Neural crest cell (in vitro differentiated cells): ENCODE measurements at places on chromosomes 6 and 20. TPM values are rescaled to one million over a fixed set of nuclear protein-coding genes. Genes with fewer than 3 reads are reported as not detected.

Gene SPTLC3
- total RNA-seq, result 0.09 and 0.33 TPM in 2 replicates

Gene FAM83B
- not detected in 2 replicates for total RNA-seq

Gene WFDC13
- not detected in 2 replicates for total RNA-seq

Gene SYCP2
- 1.9 and 2.3 TPM in 2 replicates for total RNA-seq

Gene EYA4
- 0.86 and 1.6 TPM in 2 replicates for total RNA-seq

DNA sequence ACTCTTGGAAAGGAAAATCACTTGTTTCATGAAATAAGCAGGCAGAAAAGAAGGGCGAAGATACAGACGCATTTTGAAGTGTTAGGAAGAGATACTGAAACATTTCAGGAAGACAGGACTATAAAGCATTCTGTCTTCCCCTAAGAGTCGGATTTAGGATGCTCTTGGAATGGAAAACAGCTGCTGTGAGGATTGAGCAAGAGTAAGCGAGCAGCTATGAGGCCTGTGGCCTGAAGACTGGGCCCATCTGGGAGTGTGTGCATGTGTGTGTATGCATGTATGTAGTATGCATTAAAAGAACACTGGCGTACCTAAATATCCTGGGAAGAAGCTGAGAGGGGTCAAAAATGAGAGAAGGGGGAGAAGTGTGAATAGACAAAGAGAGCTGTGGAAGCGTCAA lies 83.6 kb downstream of the SIM1 start:
- no peak overlapping the region for H3K4me3 ChIP-seq
- no peaks in the 10 kb centered on the region for H3K4me1 ChIP-seq
- no peak for DNase-seq
- peaks cover 8% of the 10 kb centered on the region for H3K27me3 ChIP-seq

- H3K36me3 ChIP-seq, result no peaks in the 10 kb centered on the region
- DNase-seq, result no peak
- no peaks in the 10 kb centered on the region for H3K27me3 ChIP-seq
- no peak overlapping the region for H3K27ac ChIP-seq
These were observed 223.7 kb upstream of the SULF2 start for GRCh38 chr20:48008850-48009515.

DNA sequence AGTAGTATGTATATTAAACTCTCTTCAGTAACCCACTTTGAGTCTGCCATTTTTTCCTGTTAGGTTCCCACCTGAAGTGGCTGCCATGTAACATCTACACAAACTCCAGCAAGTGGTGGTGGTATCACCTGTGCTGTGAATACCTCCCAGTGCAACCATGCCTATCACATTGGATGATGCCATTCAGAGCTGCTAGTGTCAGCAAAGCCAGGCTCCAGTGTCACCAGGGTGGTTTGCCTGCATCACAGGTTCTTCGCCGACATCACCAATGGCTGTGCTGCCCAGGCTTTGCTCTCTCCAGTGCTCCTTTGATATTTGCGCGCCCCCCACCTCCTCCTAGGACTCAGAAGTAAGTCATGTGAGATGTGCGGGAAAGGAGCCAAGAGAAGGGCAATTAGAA lies 162.6 kb upstream of the FOXA2 start:
- no peaks in the 10 kb centered on the region for H3K4me1 ChIP-seq
- no peaks in the 10 kb centered on the region for H3K36me3 ChIP-seq
- H3K27me3 ChIP-seq, result peaks cover 12% of the 10 kb centered on the region

GRCh38 chr6:136323431-136324112 lies 33.9 kb upstream of the BCLAF1 start:
- no peak for DNase-seq
- H3K4me3 ChIP-seq, result no peak overlapping the region
- no peaks in the 10 kb centered on the region for H3K27me3 ChIP-seq

DNA sequence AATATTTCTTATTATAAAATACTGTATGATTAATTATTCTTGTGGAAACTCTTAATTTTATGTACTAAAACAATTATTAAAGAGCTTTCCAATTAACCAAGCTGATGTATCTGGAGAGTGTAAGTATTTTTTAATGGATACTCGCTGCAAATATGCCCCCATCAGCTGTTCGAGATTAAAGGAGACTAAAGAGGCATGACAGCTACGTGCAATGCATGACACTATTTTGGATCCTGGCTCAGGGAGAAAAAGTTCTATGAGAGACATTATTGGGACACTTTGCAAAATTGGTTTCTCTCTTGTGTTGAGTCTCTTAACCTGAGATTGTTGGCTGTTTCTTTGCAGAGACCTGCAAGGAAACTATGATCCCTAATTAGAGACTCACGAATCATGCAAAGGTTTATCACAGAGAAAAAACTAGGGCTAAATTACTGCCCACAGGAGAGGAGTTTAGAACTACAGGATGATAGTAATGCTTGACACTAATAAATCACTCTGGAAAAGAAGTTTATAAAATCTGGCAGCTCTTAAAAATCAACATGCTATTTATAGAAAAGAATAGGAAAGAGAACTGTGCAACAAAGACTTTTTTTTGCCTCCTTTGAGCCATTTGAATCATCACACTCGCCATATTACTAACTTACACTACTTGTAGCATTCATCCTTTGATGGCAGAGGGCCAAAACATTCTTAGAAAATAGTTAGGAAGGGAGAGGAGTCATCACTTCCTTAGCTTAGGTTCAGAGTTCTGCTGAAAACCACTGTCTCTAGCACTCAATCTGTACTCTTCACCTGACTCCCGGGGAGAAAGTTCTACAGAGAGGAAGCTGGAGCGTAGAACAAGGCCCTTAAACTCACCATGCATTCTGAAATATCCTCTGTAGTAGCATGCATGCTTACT lies 25.3 kb downstream of the NRN1 start:
- no peaks in the 10 kb centered on the region for H3K4me1 ChIP-seq
- no peak for DNase-seq
- peaks cover 5% of the 10 kb centered on the region for H3K27me3 ChIP-seq
- no peak overlapping the region for H3K4me3 ChIP-seq

DNA sequence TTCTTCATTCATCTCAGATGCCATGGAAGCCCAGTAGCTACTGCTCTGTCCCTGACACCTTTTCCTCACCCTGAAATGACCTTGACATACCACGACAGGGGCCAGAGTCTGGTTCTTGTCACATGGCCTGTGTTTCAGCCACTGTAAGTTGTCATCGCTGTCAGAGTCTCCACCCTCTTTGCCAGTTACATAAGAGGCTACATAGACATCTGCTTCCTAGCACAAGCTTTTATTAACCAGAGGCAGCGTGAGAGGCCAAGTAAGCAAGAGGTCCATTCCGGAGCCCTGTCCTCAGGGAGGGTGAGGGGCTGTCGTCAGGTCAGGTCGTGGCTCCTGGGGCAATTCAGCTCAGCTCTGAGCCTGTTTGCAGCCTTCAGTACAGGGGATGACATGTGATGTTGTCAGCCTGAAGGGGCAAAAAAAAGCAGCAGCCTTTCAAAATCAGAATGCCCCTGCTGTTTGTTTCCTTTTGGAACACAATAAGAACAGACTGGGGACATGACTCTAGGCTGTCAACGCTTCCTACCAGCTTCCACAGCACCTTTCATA lies 146.3 kb downstream of the MTFR2 start:
- H3K36me3 ChIP-seq, result no peaks in the 10 kb centered on the region
- no peak for DNase-seq
- H3K4me3 ChIP-seq, result no peak overlapping the region
- H3K4me1 ChIP-seq, result peaks cover 35% of the 10 kb centered on the region

- H3K27me3 ChIP-seq, result no peaks in the 10 kb centered on the region
- H3K36me3 ChIP-seq, result peaks cover 10% of the 10 kb centered on the region
- no peak overlapping the region for H3K4me3 ChIP-seq
- DNase-seq, result no peak
These were observed 207.3 kb downstream of the JARID2 start for GRCh38 chr6:15453186-15453585.

GRCh38 chr6:105642708-105643107 lies 239.8 kb upstream of the PREP start:
- no peak overlapping the region for H3K4me3 ChIP-seq
- no peak overlapping the region for H3K27ac ChIP-seq
- no peaks in the 10 kb centered on the region for H3K36me3 ChIP-seq
- no peaks in the 10 kb centered on the region for H3K4me1 ChIP-seq
- DNase-seq, result no peak
- peaks cover under 1% of the 10 kb centered on the region for H3K27me3 ChIP-seq

- peaks cover 24% of the 10 kb centered on the region for H3K4me1 ChIP-seq
- H3K27ac ChIP-seq, result no peak overlapping the region
- H3K27me3 ChIP-seq, result no peaks in the 10 kb centered on the region
- no peak overlapping the region for H3K4me3 ChIP-seq
- peaks cover 7% of the 10 kb centered on the region for H3K36me3 ChIP-seq
These were observed 634.4 kb downstream of the KIF16B start for GRCh38 chr20:15938847-15939246.
